HT1080 (cell line): ENCODE measurements at places on chromosomes 7 and 10.

GRCh38 chr7:121352323-121352722, 23.5 kb downstream of the WNT16 start:
- no peak for DNase-seq

GRCh38 chr7:117590191-117590590, 110.4 kb downstream of the CFTR start:
- DNase-seq = no peak

DNA sequence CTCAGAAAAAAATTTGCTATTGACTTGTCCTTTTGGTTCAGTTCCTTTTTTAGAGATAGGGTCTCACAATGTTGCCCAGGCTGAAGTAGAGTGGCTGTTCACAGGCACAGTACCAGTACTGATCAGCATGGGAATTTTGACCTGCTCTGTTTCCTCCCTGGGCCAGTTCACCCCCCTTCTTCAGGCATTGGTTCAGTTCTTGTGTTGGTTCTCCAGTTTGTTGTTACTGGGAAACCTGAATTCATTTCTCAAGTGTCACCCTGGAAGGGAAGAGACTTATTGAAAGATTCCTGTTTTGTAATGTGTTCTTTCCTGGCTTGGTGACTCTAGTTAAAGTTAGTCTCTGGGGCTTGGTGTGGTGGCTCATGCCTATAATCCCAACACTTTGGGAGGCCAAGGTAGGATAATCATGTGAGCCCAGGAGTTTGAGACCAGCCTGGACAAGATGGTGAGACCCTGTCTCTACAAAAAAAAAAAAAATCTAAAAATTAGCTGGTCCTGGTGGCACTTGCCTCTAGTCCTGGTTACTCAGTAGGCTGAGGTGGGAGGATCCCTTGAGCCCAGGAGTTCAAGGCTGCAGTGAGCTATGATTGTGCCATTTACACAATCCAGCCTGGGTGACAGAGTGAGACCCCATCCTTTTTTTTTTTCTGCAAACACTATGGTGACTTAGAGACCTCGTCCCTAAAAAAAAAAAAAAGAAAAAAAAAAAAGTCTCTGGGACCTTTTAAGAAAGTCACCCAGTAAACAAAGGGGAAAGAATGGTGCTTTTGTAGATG, 52.7 kb downstream of the CNNM2 start:
- DNase-seq = no peak

- no peak for DNase-seq
These were observed 143.4 kb upstream of the CHST15 start for GRCh38 chr10:124236816-124237215.

- DNase-seq = no peak
These were observed 11.9 kb downstream of the PSTK start for GRCh38 chr10:122992031-122992585.

DNA sequence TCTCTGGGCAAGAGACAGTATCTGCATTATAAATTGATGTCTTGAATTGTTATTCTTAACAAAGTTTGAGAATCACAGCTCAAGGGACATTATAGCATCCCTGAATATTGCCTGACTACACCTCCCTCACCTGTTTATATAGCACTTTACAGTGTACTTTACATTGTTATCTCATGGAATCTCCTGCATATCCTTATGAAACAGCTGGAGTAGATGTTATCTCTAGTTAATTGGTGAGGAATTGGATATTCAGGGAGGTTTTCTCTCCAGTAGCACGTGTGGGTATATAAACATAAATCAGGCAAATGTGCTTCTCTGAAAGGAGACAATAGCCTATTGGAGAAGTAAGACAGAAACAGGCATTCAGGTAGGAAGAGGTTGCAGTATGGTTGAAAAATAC, 117.2 kb downstream of the SRI start:
- DNase-seq = no peak

GRCh38 chr7:130141884-130142653, 63.1 kb downstream of the TMEM209 start:
- no peak for DNase-seq

- peak; percentile 4 for DNase-seq
These were observed 319.1 kb upstream of the CNTNAP2 start for GRCh38 chr7:145797507-145797906.

GRCh38 chr7:120064565-120064964, 208.4 kb upstream of the KCND2 start:
- no peak for DNase-seq

GRCh38 chr10:30858499-30858898, 173.2 kb downstream of the ZNF438 start:
- peak; percentile 37 for DNase-seq

DNA sequence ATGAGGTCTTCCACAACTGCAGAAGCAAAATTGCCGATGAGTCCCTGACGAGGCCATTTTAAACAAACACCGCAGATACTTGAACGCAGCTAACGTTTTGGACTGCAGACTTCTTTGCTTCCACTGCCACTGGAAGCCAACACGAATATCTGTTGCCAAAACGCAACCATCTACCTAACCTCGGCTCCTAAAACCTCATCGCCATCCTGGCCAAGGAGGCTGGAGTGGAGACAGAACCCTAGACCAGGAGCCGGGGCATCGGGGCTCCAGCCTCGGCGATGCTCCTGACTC, 493 bp downstream of the WDR91 start:
- DNase-seq = no peak

- DNase-seq = peak; percentile 22
These were observed 5.2 kb upstream of the NPSR1 start for GRCh38 chr7:34652809-34653208.

DNA sequence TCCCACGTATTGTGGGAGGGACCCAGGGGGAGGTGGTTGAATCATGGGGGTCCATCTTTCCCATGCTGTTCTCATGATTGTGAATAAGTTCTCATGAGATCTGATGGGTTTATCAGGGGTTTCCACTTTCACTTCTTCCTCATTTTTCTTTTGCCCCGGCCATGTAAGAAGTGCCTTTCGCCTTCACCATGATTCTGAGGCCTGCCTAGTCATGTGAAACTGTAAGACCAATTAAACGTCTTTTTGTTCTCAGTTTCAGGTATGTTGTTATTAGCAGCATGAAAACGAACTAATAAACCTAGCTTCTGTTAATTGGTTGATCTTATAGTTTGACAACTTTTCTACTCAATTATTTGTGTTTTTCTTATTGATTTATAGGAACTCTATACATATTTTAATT, 206.3 kb downstream of the NXPH1 start:
- no peak for DNase-seq
